ENCODE measurements at places on chromosomes 6 and 20.

GRCh38 chr6:131393433-131393832 lies 179.6 kb upstream of the ARG1 start:
- H3K27me3 ChIP-seq = no peaks in the 10 kb centered on the region
- no peak overlapping the region for H3K27ac ChIP-seq
- no peak for DNase-seq
- H3K36me3 ChIP-seq = no peaks in the 10 kb centered on the region

DNA sequence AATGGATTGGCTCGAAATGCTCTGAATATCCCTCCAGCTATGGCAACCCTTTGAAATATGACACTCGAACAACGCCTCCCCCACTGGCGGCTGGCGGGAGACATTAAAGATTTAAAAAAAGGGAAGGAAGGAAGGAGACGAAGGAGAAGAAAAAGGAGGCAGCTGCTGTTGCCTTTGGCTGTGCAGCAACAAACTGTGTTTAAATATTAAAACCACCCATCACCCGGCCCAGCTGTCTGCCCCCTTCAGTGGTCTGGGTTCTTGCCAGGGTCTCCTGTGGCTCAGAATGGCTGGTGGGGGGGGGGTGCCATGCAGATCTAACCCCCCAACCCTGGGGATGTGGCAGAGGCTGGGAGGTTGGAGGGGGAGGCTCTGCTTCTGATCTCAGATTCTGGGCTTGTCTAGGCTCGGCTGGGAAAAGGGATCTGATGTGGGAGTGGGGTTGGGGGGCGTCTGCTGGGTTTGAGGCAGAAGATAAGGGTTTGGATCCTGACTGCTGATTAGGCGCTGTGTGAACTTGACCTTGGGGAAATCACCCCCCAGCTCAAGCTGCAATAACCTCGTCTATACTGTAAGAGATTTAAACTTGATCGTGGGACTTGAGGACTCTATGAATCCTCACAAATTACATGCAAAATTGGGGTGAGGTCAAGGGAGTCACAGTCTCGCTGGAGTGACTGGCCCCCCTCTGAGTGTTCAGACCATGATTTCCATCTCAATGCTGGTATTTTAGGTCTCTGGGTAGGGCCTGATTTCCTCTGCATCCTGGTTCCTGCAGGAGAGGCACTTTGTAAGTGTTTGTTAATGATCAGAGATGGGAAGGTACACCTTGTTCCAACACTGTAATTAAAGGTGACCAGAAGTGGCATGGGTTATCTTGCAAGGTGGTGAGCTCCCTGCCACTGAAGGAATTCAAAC lies 40.3 kb upstream of the BLCAP start:
- H3K4me3 ChIP-seq = no peak overlapping the region
- H3K27ac ChIP-seq = no peak overlapping the region
- peaks cover 12% of the 10 kb centered on the region for H3K27me3 ChIP-seq
- peaks cover 3% of the 10 kb centered on the region for H3K4me1 ChIP-seq

- no peak overlapping the region for H3K27ac ChIP-seq
- H3K36me3 ChIP-seq = no peaks in the 10 kb centered on the region
- H3K4me3 ChIP-seq = no peak overlapping the region
- no peak for DNase-seq
- no peaks in the 10 kb centered on the region for H3K27me3 ChIP-seq
Measured at GRCh38 chr6:143146186-143146851, 85.6 kb downstream of the AIG1 start.

- H3K4me3 ChIP-seq = no peak overlapping the region
- H3K27me3 ChIP-seq = no peaks in the 10 kb centered on the region
- no peaks in the 10 kb centered on the region for H3K4me1 ChIP-seq
- no peak for DNase-seq
- no peak overlapping the region for H3K27ac ChIP-seq
- H3K36me3 ChIP-seq = peaks cover 16% of the 10 kb centered on the region
Measured at GRCh38 chr20:34626992-34627391, 49.9 kb downstream of the PIGU start.

GRCh38 chr20:8721098-8721497 lies 347.8 kb upstream of the PLCB4 start:
- H3K27me3 ChIP-seq = no peaks in the 10 kb centered on the region
- no peak overlapping the region for H3K4me3 ChIP-seq
- no peak overlapping the region for H3K27ac ChIP-seq
- peak; percentile 42 for DNase-seq
- H3K36me3 ChIP-seq = peaks cover 28% of the 10 kb centered on the region
- no peaks in the 10 kb centered on the region for H3K4me1 ChIP-seq

DNA sequence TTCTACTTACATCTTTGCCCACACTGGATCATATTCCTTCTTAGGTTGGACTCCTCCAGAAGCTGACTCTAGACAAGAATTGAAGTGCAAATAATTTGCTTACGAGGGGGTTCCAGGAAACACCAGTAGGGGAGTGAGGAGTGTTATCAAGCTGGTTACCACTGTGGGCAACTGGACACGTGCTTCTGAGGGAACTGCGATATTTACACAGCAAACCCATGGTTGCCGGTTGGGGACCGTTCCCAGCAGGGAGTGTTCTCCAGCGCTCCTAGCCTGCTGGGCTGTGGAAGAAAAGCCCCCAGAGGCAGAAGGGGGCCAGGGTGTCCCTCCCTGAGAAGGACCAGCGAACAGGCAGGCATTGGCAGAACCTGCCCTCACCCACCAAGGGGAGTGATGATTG lies 21.7 kb downstream of the MDFI start:
- DNase-seq = no peak
- H3K36me3 ChIP-seq = no peaks in the 10 kb centered on the region
- peaks cover 16% of the 10 kb centered on the region for H3K27me3 ChIP-seq
- H3K4me3 ChIP-seq = no peak overlapping the region
- H3K4me1 ChIP-seq = no peaks in the 10 kb centered on the region

GRCh38 chr6:81696524-81696923 lies 56.0 kb downstream of the TENT5A start:
- no peak overlapping the region for H3K27ac ChIP-seq
- H3K4me3 ChIP-seq = no peak overlapping the region
- H3K4me1 ChIP-seq = peaks cover 15% of the 10 kb centered on the region
- no peaks in the 10 kb centered on the region for H3K36me3 ChIP-seq

GRCh38 chr20:46544576-46544975 lies 5.9 kb downstream of the OCSTAMP start:
- H3K36me3 ChIP-seq = no peaks in the 10 kb centered on the region
- peaks cover 6% of the 10 kb centered on the region for H3K27me3 ChIP-seq
- H3K4me3 ChIP-seq = no peak overlapping the region
- no peak overlapping the region for H3K27ac ChIP-seq
- no peaks in the 10 kb centered on the region for H3K4me1 ChIP-seq
- DNase-seq = no peak

DNA sequence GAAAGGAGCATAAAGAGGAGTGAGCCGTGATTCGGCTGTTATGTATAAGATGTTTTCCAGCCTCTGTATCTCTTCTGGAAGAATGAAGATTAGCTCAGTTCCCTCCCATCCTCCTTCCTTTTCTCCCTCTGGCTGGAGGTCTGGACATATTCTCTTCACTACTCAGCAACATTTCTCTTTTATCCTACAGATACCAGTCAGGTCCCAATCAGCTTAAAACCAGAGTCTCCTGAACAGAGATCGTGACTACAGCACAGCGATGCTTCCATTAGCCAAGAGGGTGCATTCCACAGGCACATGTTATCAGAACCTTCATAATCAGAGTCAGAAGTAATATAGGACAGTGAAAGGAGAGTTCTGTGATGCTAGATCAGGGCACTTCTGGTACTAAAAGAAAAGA lies 133.9 kb upstream of the SOX4 start:
- no peak overlapping the region for H3K4me3 ChIP-seq
- no peak for DNase-seq
- H3K4me1 ChIP-seq = no peaks in the 10 kb centered on the region

GRCh38 chr6:149055195-149055899 lies 262.2 kb upstream of the TAB2 start:
- H3K36me3 ChIP-seq = no peaks in the 10 kb centered on the region
- no peak for DNase-seq
- no peak overlapping the region for H3K4me3 ChIP-seq
- H3K4me1 ChIP-seq = no peaks in the 10 kb centered on the region
- no peak overlapping the region for H3K27ac ChIP-seq
- no peaks in the 10 kb centered on the region for H3K27me3 ChIP-seq

DNA sequence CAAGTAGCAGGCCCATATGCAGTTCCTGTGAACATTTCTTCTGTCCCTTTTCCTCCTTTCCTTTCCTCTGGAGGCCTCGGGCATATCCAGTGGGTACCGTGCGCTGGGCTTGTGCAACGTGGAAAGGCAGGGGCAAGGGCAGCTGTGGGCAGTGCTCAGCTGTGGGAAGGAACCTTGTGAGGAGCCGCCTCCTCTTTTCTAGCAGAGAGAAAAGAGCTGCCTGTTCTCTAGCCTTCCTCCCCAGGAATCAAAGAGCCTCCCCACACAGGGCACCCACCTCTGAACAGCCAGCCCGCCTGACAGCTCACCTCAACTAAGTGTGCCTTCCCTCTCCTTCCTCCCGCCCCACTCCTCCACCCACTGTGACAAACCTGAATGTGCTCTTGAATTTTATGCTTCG lies 143.3 kb upstream of the HDDC2 start:
- H3K4me1 ChIP-seq = no peaks in the 10 kb centered on the region
- no peaks in the 10 kb centered on the region for H3K27me3 ChIP-seq
- no peak overlapping the region for H3K27ac ChIP-seq
- H3K4me3 ChIP-seq = no peak overlapping the region
- no peaks in the 10 kb centered on the region for H3K36me3 ChIP-seq
- no peak for DNase-seq

All from SK-N-SH (cell line).